ENCODE measurements at places on chromosomes 1 and 21. TPM values are rescaled to one million over a fixed set of nuclear protein-coding genes. Genes with fewer than 3 reads are reported as not detected.

Gene RAB29
- polyA plus RNA-seq, result 12.9 TPM

Gene ZBTB8A
- polyA plus RNA-seq, result 2.7 TPM

DNA sequence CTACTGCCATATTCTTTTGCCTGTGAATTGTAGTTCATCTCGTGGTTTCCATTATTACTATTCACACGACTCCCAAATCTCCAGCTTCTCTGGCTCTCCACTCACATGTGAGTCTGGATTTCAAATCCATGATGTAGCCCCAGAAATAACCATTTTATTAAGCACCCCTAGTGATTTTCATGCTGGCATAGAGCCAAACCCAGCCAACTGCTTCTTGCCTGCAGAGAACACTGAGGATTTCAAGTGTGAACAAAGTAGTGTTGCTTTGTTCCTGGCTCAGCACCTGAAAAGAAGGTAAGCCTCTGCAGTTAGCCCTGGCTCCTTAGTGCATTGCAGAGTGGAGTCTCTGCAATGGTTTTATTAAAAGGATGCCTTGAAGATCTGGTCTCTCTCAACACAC lies 25.9 kb downstream of the UTP25 start:
- DNase-seq, result no peak

DNA sequence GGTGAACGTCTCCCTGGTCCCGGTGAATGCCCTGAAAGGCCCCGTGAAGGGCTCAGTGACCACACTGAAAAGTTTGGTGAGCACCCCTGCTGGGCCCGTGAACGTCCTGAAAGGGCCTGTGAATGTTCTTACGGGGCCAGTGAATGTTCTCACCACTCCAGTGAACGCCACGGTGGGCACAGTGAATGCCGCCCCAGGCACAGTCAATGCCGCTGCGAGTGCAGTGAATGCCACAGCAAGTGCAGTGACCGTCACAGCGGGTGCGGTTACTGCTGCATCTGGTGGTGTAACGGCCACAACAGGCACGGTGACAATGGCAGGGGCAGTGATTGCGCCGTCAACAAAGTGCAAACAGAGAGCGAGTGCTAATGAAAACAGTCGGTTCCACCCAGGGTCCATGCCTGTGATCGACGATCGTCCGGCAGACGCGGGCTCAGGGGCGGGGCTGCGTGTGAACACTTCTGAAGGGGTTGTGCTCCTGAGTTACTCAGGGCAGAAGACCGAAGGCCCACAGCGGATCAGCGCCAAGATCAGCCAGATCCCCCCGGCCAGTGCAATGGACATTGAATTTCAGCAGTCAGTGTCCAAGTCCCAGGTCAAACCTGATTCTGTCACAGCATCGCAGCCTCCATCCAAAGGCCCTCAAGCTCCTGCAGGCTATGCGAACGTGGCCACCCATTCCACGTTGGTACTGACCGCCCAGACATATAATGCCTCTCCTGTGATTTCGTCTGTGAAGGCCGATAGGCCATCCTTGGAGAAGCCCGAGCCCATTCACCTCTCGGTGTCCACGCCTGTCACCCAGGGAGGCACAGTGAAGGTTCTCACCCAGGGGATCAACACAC lies 41.5 kb downstream of the ZBTB17 start:
- no peak for DNase-seq

DNA sequence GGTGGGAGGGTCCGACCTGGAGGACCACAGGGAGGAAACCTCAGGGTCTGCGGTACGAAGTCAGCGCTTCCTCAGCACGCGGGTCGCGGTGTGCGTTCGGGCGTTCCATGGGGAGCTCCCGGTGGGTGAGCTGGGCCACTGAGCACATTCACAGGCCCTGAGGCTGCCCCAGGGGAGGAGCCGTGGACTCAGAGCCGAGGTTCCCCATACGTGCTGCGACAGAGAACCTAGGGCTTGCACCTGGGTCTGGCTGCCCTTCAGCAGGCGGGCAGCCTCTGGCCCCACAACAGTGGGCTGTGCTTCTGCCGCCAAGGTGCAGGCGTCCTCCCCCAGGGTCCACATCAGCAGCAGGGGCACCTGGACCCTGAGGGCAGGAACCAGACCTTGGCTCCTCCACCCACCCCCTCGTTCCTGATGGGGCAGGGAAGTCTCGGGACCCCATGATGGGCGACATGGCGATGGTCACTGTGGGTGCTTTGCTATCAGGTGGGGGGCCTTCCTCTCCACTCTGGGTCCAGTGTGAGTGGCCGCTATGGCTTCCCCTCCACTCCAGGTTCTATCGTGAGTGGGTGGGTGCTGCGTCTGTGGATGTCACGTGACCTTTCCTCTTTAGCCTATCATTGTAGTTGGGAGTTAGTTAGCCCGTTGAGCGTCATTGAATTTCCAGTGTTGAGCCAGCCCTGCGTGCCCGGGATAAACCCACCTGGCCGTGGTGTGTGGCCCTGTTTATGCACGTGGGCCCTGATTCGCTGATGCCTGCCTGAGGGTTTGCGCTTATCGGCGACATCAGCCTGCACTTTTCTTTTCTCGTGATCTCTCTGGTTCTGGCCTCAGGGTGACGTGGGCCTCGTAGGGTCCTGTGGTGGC lies 27.9 kb downstream of the FTCD start:
- no peak for DNase-seq

- DNase-seq, result no peak
These were observed 77.8 kb downstream of the HSF2BP start for GRCh38 chr21:43581453-43581852.

Gene GJC2
- 0.40 TPM for polyA plus RNA-seq

Gene TEDDM1
- polyA plus RNA-seq, result not detected

- peak; percentile 83 for DNase-seq
These were observed 30.8 kb upstream of the RPTN start for GRCh38 chr1:152189657-152190442.

DNA sequence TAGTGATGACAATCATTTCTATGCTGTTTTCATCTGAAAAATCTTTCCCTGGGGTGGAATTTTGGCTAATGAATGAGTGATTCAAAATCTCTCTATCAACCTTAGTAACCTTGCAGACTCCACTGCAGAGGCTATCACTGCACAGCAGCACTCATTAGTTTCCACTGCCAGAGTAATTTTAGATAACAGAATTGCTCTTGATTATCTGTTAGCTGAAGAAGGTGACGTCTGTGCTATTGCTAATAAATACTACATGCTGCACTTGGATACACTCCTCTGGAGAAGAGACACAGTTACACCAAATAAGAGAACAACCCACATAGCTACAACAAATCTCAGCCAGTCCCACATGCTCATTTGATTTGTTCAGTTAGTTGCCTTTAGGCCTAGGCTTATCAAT lies 1348.4 kb downstream of the NCAM2 start:
- DNase-seq, result no peak

DNA sequence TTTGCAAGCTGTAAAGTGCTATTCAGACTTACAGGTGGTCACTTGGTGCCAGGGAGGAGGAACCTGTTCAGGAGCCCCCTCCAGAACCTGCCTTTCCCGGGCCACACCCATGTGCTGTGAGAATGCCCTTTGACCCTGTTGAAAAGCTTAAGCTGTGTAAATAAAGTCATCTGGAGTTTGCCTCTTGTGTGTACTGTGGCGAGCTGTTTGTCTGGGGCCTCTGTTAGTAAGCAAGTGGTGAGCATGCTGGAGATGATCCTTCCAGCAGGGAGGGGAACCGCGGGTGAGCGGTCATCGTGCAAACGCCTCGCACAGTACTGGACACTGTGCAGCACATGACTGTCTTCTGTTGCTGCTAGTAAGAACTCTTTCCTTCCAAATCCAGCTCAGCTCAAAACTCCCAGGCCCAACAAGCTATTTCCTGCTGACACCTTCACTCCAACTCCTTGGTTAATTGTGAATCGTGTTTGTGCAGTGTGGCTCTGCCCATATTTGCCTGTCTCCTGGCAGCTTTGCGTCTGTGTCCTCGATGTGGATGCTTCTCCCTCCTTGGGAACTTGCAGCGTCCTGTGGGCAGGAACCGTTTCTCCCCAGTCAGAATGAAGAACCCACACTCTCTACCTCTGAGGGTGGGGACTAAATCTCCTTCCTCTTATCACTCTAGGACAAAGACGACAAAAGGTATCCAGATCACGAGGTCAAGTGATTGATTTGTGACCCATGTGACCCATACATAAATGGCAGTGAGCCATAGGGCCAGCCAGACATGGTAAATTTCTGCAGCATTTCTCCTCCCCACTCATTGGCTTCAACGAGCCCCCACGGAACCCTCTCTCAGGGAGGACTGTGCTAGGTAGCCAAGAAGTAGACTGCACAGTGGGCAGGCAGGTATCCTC lies 13.9 kb upstream of the BTG2 start:
- peak; percentile 41 for DNase-seq

DNA sequence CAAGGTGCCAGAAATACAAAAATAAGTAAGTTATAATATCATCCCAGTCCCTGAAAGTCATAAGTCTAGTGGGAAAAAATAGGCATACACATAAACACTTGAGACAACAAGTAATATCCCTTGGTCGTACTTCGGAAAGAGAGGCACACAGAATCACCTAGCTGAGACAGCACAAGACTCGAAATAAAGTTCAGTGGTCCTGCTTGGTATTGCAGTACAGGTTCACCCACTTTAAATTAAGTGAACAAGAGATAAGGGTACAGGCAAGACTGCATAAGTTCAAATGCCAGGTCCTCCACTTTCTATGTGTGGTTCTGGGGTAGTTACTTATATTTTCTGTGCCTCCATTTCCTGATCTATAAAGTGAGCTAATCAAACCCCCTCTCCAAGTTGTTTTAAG lies 47.6 kb downstream of the SEC16B start:
- no peak for DNase-seq

Gene DYNLT5
- polyA plus RNA-seq, result not detected

DNA sequence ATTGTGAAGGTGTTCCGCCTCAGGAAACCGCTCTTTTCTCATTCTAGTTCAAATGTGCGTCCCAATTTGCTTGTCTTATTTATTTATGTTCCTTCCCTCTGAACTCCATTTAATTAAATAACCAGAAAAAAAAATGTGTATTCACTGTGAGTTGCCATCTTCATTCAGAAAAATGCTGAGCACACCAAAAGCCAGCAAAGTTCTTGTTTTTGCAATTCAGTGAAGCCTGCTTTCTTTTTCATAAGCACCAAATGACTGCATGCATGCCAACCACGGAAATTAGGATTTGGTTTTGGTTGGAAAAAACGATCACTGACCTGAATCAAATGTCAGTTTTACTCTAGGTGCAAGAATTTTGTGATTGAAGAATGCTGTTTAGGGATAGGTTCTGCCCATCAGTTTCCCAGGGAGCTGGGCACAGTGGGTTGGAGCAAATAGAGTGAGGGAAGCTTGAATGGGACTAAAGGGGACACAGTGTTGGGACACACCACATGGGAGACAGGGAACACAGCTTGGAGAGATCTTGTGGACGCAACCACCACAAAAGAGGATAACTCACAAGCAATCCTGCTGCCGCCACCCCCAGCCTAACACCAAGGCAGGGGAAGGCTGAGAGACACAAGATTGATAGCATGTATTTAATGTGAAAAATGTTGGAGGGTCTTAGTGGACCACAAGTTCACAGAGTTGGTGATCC lies 183.4 kb upstream of the GALNT2 start:
- no peak for DNase-seq

- DNase-seq, result no peak
These were observed 18.2 kb downstream of the ITGB2 start for GRCh38 chr21:44902268-44903049.

Gene KCND3
- polyA plus RNA-seq, result 0.04 TPM

DNA sequence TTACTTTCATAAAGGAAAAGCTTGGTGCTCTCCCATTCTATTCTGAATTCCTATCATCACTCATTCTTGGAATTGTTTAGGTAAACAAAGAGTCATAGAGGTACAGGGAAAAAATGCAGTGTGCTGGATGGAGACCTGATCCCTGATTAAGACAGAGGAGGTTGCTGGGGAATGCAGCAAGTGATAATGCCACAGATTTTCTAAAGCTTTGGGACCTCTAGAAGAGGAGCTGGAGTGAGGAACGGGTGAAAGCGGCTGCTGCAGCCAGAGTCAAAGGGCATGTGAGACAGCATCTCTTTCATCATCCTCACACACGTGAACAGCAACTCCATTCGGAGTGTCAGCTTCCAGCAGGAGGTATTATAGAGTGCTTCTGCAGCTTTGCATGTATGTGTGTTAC lies 54.9 kb upstream of the DIPK1A start:
- DNase-seq, result no peak

DNA sequence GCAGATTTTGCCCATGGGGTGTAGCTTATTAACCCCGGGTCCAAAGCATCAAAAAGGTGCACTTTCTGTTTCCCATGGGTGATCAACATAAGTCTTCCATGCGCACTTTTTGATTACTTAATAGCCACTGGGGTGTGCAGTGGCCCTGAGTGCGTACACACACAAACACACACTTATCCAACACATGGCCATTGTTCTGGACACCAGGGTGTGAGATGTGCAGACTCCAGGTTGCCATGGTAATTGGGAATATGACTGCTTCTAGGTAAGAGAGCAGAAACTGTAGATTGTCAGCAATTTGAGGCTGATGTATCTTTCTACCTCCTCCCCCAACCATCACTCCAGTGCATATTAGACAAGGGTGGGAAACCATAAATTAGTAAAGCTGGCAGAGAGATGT lies 68.8 kb downstream of the MAB21L3 start:
- no peak for DNase-seq

- no peak for DNase-seq
These were observed 3.4 kb downstream of the ZNF326 start for GRCh38 chr1:89998306-89998705.

GRCh38 chr1:8649027-8649426 lies 168.4 kb downstream of the RERE start:
- no peak for DNase-seq

Gene SERTAD4
- polyA plus RNA-seq, result 1.3 TPM

- no peak for DNase-seq
These were observed 251.2 kb upstream of the VAMP3 start for GRCh38 chr1:7519861-7520395.

Gene GPR37L1
- polyA plus RNA-seq, result 0.09 TPM

DNA sequence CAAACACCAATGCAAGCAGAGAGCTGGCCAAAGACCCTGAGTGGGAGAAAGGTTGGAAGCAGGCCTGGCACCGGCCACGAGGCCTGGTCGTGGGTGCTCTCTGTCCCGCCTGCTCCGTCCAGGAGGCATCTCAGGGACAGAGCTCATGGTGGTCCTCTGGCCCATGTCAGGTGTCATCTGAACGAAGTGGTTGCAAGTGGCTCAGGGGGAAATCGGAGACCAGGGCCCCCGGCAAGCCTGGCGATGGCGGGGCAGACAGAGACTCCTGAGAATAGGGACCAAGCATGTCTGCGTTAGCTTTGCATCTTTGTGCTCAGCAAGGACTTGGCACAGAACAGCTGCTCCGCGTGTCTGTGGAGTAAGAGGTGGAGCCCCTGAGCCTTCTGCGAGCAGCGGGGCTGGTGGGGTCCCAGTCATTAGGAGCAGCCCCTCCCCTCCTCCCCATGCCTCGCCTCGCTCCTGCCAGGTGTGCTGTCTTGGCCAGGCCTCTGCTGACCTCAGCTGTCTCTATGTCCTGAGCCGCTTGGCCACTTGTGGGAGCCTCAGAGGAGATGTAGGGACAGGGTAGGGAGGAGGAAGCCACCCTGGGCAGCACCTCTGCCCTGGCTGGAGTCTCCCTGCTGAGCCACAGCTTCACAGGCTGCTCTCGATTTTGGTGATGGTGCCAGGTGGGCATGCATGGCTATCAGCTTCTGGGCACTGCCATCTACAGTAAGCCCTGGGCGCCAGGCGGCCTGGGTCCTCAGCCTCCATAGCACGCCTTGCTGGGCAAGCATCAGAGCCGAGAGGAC lies 362.9 kb upstream of the VAMP3 start:
- DNase-seq, result no peak

Measured in A549 (cell line).